ENCODE measurements at places on chromosomes 3 and 15.

- DNase-seq: no peak
These were observed 41.4 kb upstream of the FLNB start for GRCh38 chr3:57966829-57967228.

- DNase-seq: peak; percentile 99
These were observed at the start of gene NISCH for GRCh38 chr3:52455283-52456168. Gene NISCH (plus strand): TSS chr3:52455604. CDS start chr3:52455642, 38 bp downstream.

GRCh38 chr15:40990080-40990479, 36.8 kb downstream of the CHAC1 start:
- DNase-seq: no peak

GRCh38 chr3:69914395-69914794, 85.1 kb upstream of the SAMMSON start:
- no peak for DNase-seq

DNA sequence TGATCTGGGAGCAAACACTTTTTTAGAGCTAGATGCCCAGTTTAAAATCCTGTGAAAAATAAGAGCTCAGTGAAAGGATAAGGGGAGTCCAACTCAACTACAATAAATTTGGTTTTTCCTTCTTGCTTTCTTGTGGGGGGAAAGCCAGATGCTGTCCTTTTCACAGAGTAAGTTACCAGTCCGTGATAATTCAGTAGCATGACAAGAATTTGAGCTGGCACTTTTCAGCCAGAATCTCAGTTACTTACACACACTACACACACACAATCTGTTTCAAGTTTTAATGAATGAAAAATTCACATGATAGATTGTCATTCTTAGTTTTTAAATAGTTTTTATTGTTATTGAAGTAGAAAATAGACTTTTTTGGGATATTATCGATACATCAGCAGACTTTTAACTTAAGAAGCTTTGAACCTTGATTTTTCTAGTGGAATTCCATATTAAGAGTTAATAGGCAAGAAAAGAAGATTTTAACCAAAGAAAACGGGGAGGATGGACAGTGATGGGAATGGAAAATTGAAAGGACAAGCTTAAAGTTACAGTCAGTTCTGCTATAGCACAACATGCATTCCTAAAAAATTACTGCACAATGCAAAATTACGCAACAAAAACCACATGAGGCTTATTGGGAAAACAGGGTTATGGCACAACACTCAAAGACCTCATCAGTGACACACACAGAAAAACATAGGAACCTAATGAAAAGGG, 47.0 kb downstream of the PSMD6 start:
- DNase-seq: no peak

- DNase-seq: no peak
These were observed 73.4 kb downstream of the CCK start for GRCh38 chr3:42192334-42193200.

GRCh38 chr3:46102780-46103130, 75.5 kb upstream of the XCR1 start:
- DNase-seq: no peak

DNA sequence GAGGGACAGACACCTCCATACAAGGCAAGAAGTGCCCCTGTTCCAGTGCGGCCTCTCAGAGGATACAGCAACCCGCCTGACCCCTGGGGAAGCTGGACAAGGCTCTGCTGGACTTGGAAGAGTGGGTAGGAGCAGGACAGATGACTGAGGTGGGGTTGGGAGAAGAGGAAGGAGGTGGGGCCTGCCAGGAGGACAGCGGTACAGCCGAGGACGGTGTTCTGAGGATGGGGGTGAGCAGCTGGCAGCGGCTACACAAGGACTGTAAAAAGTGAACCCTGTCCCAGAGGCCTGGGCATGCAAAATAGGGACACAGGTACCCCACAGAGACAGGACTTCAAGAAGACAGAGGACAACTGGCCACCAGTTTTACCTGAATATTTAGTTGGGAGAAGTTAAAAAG, 23.5 kb upstream of the ELP6 start:
- DNase-seq: no peak

DNA sequence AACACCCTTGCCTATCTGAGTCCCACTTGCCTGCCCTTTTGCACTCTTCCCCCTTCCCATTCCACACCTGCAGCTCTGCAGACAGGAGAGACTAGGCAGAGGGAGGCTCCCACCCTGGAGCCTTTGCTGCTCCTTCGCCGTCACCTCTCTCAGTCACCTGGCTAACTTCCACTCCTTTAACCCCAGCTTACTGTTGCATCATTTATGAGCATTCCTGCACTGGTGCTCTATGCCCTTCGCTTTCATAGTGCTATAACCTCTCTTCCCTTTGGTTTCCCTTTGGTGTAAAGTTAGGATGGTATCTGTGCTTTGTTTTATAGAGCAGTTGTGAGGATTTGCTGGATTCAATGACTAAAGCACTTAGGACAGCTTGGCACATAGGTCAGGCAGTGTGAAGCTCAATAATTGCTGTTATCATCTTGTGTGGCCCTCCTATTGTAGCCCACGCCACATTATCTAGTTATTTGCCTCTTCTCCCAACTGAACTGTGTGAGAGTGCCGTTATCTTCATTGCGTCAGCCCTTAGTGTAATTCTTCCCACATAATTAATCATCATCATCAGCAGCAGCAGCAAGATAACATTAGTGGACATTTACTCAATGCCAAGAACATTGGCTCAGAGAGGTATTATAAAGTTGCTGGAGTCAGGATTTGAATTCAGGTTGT, 253.9 kb downstream of the CACNA2D3 start:
- no peak for DNase-seq

DNA sequence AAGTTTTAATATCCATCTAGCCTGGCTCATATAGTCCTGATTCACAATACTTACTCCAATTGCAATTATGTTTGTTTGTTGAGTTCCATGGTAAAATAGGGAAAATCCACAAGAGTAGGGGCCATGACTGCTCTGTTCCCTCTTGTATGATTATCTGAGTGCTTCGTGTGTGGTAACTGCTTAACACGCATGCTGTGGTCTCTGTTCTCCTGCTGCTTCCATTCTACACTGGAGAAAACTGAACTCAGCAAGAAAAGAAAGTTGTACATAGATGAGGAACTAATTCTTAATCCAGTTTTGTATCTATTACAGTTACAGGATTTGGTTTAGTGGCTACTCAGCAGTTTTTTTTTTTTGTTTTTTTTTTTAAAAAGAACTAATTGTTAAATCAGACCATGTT, 223.0 kb upstream of the SATB1 start:
- DNase-seq: no peak

GRCh38 chr3:72290859-72291638, 506.1 kb upstream of the PROK2 start:
- no peak for DNase-seq

- no peak for DNase-seq
These were observed 257.0 kb downstream of the CD47 start for GRCh38 chr3:107833722-107834416.
